Natural killer cell (primary cell): ENCODE measurements at places on chromosomes 13 and 19. TPM values are rescaled to one million over a fixed set of nuclear protein-coding genes. Genes with fewer than 3 reads are reported as not detected.

Gene ZNF492
- 0.40 TPM for total RNA-seq

Gene TINCR
- 1.7 TPM for total RNA-seq

Gene ZNF135
- total RNA-seq, result 1.6 TPM

Gene FLT1
- 0.05 TPM for total RNA-seq

Gene ZNF285
- total RNA-seq, result 2.2 TPM

Gene PPP1R15A
- 1,174 TPM for total RNA-seq

Gene B3GNT8
- 1.5 TPM for total RNA-seq

Gene LRG1
- 1.8 TPM for total RNA-seq

Gene CTXN1
- total RNA-seq, result not detected

Gene PINLYP
- 3.0 TPM for total RNA-seq

Gene ZNF564
- total RNA-seq, result 23.3 TPM

Gene MAP4K1
- 163 TPM for total RNA-seq

Gene GRIK5
- total RNA-seq, result 2.1 TPM

- DNase-seq, result no peak
These were observed 1.1 kb downstream of the FGF14 start for GRCh38 chr13:102400675-102401145.

DNA sequence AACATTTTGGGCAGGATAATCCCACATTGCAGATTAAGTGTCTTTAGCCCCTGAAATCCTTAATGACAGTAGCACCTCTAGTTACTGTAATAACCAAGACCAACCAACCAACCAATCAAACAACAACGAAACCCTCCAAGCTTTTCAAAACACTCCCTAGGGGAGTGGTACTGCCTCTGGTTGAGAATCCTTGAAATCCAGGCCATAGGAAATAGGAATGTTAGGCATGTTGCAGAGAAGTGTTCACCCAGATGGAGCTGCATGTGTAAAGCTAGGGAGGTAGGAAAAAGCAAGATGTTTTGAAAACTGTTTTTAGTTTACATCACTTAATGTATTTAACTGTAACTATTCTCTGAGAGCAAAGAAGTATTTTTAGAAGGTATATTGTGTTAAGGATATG, 4.5 kb downstream of the LACC1 start:
- DNase-seq, result no peak

DNA sequence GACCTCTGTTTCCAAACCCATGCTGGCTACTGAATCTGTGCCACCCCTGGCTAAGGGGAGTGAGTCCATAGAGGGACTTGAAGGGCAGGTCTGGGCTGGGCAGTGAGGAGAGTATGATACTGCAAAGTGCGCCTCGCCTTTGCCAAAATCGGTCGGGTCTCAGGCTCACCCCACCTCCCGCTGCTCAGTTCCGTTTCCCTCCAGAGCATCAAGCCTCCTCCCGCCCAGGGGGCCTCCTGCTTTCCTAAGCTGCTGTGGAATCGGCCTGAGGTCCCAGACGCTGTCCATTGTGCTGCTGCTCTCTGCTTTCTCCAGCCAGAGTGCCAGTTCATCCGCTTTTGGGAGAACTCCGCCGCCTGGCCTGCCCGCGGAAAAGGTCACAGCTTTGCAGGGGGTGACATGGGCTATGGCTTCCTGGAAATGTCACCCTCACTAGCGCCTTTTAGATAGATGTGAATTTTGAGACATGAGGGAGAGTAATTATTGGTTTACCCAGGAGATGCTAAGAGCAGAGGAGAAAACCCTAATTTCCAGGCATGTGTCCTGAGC, 1418.4 kb downstream of the UQCRFS1 start:
- no peak for DNase-seq

GRCh38 chr19:52138278-52138982, 1.3 kb downstream of the ZNF616 start:
- DNase-seq, result no peak

DNA sequence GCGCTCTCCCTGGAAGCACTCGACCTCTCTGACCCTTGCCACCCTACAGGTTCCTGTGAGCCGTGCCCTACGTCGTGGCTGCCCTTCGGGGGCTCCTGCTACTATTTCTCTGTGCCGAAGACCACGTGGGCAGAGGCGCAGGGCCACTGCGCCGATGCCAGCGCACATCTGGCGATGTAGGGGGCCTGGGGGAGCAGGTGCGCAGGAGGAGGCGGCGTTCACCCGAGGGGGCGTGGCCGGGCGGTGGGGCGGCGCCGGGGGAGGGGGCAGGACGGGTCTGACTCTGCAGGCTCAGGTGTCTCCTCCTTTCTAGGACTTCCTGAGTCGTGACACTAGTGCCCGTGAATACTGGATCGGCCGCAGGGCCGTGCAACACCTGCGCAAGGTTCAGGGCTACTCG, 26.4 kb downstream of the CLEC4M start:
- peak; percentile 50 for DNase-seq

GRCh38 chr19:48842789-48843162, 6.5 kb upstream of the HSD17B14 start:
- peak; percentile 82 for DNase-seq

- no peak for DNase-seq
These were observed 757.3 kb downstream of the EFNB2 start for GRCh38 chr13:105778196-105778595.

GRCh38 chr13:112114391-112114790, 47.4 kb downstream of the SOX1 start:
- no peak for DNase-seq

DNA sequence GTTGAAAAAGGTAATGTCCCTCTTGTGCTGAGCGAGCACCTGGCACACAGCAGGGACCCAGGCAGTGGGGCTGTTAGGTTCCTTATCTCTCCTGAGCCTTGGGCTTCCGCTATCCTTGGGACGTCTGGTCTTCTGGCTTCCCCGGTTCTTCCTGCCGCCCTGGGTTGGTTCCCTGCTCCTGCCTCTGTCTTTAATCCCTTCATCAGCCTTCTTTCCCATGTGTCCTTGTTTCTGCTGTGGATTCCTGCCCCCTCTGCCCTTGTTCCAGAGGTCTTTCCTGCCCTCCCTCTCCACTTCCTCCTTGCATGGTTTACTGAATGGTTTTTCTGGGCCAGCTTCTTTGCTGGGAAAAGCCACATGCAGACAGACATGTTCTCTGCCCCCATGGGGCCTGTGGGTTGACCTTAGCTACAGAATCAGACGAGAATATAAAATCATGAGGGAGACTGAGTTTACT, 2.6 kb downstream of the EPN1 start:
- DNase-seq, result no peak

DNA sequence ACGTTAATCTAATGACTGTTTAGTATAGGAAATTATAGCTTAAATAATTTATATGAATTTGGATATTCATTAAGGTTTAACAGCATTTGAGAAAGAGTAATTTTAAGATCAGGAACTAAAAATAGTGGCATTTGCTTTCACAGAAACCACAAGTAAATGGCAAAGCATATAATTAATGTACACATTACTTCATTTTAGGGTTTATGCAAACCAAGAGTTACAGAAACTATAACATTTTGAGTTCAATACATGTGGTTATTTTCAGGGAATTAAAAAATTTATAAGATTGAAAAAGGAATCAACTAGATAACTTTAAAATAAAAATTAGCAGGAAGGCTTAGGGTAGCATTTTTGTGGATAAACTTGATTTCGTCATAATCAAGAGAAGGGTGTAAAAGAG, 151.7 kb upstream of the MIR17HG start:
- DNase-seq, result no peak

- DNase-seq, result no peak
These were observed 15.9 kb upstream of the OLFM4 start for GRCh38 chr13:53012707-53013106.

DNA sequence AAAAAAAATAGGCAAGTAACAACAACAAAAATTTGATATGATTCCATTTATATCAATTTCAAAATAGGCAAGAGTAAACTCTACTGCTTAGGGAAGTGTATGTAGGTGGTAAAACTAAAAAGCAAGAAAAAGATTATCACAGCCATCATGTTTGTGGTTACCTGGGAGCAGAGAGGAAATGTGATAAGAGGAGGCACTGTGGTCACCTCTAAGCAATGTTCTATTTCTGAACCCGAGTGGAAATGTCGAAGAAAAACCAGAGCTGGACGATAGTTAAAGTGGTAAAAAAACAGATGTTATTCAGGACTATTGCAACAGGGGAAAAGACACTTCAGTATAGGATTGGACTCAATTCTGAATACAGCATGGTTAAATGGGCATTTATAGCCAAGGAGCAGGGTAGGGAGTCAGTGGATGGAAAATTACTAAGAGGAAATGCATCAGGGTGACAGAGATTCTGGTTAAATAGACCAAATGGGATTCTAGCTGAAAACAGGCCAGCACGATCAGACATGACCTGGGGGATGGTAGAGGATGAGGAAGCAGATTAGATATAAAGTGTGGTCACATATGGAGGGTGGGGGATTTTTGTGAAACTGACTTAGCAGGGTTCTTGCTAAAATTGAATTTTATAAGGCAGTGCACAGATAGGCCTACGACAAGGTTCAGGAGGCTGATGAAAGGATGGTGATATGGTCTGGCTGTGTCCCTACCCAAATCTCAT, 6.0 kb upstream of the TEX30 start:
- DNase-seq, result peak; percentile 63

GRCh38 chr19:55690109-55690768, 15.2 kb downstream of the EPN1 start:
- DNase-seq, result no peak

GRCh38 chr19:23771761-23772674, 13.3 kb upstream of the ZNF681 start:
- no peak for DNase-seq

- DNase-seq, result no peak
These were observed 729 bp downstream of the STK11 start for GRCh38 chr19:1206150-1206863.

DNA sequence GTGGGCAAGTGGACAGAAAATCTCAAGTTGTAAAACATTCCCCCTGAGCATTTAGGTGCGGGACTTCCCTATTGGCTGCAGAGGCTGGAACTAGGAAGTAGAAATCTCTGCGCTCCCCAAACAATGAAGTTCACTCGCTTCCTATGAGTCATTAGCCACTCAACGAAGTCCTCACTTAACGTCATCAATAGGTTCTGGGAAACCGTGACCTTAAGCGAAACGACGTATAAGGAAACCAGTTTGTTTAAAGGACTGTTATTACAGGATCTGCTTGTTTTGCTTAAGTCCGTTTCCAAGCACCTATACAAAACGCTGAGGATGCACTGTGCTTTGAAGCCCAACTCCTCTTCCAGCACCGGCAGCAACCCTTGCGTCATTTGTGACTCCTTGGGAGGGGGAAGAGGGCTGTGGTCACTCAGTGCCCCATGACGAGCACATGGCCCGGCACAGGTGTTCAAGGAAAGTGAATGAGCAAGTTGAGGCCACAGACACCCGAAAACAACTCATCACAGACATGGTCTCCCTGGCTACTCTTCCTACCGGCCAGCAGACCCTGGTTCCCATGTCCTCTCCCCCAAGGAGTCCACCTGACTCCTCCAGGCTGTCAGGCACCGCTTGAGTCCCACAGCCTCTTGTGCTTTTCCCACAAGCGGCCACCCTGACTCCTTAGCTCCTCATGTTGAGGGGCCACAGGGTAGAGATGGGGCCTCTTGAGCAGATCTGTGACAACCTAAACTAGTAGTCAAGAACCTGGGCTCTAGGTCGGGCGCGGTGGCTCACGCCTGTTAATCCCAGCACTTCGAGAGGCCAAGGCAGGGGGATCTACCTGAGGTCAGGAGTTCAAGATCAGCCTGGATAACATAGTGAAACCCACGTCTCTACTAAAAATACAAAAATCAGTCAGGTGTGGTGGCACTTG, 4.8 kb downstream of the RPS16 start:
- DNase-seq, result no peak

GRCh38 chr19:41261474-41262190, 2.5 kb upstream of the HNRNPUL1 start:
- DNase-seq, result no peak

DNA sequence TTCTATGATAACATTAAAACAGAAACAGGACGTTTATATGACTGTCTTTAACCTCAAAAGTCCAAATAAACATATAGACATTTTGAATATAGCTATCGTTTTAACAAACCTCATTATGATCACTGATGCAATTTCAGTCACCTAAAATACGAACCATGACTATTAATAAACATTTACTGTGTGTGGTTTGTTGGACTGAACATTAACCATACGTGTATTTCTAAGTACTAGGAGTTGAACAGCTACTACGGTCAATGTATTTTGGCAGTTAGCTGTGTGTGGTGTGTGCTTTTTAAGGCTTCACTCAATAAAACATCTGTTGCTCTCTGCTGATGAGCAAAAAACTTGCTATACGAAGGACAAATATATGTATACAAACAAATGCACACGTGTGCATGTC, 281.4 kb downstream of the ABCC4 start:
- DNase-seq, result no peak

- no peak for DNase-seq
These were observed 23.9 kb upstream of the URAD start for GRCh38 chr13:28012383-28012782.

- no peak for DNase-seq
These were observed 3.8 kb upstream of the KMT2B start for GRCh38 chr19:35713904-35714495.

DNA sequence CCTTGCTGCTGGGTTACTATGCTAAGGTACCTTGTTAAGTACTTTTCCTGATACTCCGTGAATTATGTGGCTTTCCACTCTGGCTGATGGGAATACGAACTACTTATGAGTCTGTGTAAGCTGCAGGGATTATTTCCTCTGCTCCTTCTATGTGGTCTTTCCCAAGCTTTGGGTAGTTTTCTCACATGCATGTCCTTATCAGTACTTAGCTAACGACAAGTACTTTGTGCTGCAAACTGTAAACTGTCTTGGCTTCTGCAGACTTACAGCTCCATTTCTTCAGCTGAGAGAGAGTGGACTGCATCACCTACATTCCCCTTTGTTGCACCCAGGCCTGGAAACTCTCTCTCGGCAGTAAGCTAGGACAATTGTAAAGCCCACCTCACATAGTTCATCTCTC, 76.6 kb downstream of the FGF9 start:
- DNase-seq, result no peak
